ENCODE measurements at places on chromosomes 3 and 15.

GRCh38 chr3:178259703-178260102 is 276.5 kb upstream of the KCNMB2 start:
- DNase-seq, result no peak

DNA sequence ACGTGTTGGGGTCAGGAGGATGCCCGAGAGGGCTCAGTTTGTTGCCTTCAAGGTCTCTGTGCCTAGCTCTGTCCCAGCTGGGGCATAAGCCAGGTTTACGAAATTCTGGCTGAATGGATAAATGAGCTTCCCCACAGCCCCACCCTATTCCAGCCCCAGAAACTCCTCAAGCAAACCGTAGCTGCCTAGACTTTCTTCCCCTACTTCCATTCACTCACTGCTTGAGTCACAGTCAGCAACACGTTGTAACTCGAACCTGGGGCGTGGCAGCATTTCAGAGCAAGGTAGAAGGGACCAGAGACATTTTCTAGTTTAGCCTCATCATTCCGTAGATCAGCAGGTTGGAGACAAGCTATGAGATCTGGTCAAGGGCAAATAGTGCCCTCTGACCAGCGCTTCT is 24.2 kb downstream of the NMNAT3 start:
- DNase-seq, result no peak

- no peak for DNase-seq
Measured at GRCh38 chr15:55513152-55513551, 5.1 kb upstream of the DNAAF4 start.

- DNase-seq, result no peak
Measured at GRCh38 chr15:40398413-40398873, 7.2 kb upstream of the IVD start.

DNA sequence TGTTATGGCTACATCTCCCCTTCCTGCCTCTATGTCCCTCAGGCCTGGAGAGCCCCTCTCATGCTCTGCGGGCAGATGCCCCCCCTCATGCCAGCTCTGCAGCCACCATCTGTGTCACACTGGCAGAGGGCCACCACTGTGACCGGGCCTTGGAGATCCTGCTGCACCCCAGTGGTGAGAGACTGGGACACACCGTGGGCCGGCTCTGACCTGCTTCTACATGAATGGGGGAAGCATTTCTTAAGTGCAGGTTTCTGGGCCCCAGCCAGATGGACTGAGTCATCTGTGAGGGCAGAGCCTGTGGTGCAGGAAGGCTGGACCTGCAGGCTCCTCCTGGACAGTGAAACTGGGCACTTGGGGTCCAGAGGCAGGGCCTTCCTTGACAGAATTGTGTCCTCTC is 4.8 kb downstream of the VWA5B2 start:
- peak; percentile 52 for DNase-seq

- peak; percentile 77 for DNase-seq
Measured at GRCh38 chr3:60025096-60026050, 975.5 kb upstream of the CFAP20DC start.

DNA sequence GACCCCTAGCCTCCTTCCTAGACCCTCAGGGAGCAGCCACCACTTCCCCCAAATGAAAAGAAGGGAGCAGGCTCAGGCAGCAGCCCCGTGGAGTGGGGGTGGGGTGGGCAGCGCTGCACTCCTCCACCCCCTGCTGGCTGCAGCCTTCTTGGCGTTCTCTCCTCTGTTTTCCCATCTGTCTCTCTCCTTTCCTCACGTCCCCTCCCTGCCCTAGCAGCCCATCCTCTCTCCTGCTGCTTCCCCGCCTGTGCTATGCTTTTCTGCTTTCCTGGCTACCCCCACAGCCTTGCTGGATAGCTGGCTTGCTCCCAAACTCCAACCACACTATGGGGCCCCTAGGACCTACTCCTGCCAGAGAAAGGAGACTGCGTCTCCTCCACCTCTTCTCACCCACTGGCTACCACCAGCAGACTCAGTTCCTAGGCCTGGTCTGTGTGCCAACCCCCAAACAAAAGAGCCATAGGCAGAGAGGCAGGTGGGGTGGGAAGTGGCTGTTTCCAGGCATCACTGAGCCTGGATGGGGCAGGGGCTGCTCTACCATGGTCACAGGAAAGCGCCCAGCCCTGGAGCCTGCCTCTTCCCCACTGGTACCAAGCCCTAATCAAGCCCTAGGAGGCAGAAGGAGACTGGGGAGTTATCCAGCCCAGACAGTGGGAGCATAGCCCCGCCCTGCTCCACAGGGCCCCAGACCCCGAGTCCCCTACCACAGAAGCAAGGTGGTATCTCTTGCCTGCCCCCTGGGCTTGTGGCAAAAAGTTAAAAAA is 3.4 kb upstream of the DISP2 start:
- DNase-seq, result peak; percentile 70

DNA sequence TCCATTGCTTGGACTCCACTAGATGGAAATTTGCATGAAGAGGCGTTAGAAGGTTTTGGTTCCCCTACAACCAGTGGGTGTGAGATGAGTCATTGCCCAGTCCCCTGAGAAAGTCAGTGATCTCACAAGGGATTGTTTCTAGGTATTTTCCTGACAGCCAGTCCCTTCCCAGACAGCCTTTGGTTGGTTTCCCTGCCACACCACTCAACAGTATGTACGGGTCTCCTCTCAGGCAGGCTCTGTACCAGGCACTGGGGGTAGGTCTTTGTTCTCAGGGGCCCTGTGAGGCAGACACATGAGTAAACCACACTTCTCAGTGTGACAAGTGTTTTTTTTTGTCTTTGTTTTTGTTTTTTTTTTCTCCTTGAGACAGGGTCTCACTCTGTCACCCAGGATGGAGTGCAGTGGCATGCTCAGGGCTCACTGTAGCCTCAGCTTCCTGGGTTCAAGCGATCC is 4.0 kb downstream of the LAMP3 start:
- peak; percentile 41 for DNase-seq

- DNase-seq, result no peak
Measured at GRCh38 chr3:53159156-53160060, 1.6 kb upstream of the PRKCD start.
